Fibroblast of skin of left quadriceps (primary cell): ENCODE measurements at places on chromosomes 1 and 21.

DNA sequence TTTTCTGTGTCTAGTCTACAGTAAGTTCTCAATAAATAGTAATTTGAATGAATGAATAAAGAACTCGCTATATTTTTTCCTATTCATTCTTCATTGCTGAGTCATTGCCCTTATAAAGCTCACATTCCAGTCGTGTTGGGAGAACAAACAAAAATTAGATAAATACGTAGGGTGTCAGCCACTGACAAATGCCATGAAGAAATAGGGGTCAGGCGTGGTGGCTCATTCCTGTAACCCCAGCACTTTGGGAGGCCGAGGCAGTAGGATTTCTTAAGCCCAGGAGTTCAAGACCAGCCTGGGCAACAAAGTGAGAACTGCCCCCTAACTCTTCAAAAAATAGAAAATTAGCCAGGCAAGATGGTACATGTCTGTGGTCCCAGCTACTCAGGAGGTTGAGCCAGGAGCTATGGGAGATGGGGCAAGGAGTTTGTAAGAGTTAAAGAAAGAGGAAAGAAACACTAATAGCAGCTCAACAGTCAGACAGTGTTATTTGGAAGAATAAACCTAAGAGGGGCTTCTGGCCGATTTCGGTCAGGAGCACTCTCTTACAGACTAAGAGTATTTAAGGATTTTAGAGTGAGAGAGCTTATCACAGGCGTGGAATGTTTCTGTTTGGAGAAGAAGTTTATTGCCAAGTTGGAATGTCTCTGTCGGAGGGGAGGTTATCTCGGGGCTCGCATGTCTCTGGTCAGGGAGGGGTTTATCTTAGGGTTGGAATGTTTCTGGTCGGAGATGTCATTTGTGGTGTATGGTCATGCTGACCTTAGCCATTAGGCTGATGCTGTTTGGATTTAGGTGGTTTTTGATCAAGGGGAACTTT lies 1.8 kb upstream of the CHML start:
- no peak for DNase-seq

DNA sequence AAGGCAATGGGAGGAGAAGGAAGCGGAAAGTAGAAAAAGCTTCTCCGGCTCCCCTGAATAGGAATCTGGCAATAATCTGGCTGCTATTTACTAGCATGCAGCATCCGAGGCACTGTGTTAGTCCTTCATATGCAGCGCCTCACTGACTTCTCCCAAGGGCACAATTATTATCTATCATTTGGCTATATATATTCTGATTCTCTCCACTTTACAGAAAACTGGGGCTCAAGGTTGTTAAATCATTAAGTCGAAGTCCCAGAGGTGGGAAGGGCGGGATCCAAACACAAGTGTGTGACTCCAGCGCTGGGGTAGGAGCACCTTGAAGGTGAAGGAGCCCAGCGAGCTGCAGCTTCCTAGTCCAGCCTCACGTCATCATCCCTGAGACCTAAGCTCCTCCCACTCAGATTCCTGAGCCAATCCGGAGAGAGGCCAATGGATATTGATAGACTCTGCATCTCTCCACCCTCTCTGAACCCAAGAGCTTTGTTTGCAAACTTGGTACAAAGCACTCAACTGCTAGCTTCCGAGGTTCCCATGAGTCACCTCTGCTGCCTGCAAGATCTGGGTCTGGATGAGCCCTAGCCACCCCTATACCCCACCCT lies 16.6 kb upstream of the EYA3 start:
- DNase-seq: peak; percentile 22

DNA sequence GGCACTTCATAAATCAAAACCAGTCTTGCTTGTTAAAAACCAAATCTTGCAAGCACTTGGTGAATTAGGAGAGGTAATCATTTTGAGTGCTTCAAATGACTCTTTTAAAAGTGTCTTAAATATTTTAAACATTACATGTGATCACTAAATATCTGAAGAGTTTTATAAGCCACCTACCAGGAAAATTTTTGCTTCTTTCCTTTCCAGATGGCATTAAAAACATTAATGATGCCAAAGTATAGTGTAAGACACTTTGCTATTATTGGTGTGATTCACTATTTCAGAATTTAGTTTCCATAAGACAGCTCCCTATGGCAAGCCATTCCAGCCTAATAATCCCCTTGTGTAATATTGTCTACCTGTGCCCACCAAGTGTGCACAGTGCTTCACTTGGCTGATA lies 548.8 kb upstream of the ADAMTS5 start:
- DNase-seq: no peak

DNA sequence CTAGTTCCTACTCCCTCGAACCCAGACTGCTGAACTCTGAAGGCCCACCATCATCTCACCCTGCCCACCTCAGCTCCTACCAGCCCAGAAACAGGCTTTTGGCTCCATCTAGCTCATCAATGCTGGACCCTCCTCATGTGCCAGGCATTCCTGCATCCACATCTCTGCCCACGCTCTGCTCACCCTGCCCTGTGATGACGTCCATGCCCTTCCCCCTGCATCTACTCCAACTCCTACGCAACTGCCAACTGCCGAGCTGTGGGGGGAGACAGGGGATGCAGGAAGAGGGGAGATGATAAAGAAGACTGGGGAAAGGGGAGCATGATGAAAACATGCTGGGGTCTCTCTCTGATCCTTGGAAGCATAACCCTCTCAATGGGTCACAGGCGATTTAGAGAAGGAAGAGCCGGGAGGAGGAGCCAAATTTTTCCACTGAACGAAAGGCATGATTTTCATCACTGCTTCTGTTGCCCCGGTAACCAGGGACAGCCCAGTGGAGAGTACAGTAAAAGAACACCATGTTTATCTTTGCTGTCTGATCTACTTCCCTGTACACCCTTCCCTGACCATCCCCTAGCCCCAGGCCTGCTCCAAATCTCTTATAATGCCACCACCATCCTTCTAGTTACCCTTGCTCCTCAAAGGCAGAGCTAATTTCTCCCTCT lies 44.3 kb downstream of the CD34 start:
- DNase-seq: no peak

- no peak for DNase-seq
These were observed 25.5 kb downstream of the UTS2 start for GRCh38 chr1:7827126-7827955.

DNA sequence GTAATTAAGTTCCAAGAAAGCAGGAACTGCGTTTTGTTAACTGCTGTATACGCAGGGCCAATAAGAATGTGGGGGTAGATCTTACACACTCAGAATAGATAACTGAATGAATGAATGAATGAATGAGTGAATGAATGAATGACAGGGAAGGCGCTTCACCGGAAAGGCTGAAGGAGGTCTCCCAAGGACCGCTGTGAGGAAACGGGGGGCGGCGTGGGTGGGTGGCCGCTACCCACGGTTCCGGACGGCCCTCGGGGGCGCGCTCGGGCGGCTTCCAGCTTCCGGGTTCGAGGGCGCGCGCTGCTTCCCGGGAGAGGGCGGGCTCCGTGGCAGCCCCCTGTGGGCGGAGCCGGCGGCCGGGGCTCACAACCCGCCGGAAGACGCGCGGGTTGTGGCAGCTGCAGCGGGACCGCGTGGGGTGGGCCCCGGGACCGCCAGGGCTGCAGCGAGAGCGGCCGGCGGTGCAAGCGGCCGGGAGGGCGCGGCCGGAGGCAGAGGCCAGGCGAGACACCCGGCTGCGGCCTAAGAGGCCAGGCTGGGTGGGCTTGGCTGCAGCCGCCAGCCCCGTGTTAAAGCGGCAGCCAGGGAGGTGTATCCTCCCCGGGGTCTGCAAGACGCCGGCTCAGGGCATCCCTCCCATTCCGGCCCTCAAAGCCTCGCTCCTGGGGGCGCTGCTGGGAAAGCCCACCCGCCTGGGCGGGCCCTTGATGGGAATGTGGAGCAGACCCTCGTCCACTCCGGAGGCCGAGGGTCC lies at the start of gene ZFP69:
Gene ZFP69 (plus strand): TSS at position 367 of the 754 bp plus-strand sequence. CDS start 2,072 bp downstream, outside the sequence.
- peak; percentile 33 for DNase-seq

GRCh38 chr1:39047374-39048229 lies 21.5 kb downstream of the NDUFS5 start:
- peak; percentile 53 for DNase-seq

DNA sequence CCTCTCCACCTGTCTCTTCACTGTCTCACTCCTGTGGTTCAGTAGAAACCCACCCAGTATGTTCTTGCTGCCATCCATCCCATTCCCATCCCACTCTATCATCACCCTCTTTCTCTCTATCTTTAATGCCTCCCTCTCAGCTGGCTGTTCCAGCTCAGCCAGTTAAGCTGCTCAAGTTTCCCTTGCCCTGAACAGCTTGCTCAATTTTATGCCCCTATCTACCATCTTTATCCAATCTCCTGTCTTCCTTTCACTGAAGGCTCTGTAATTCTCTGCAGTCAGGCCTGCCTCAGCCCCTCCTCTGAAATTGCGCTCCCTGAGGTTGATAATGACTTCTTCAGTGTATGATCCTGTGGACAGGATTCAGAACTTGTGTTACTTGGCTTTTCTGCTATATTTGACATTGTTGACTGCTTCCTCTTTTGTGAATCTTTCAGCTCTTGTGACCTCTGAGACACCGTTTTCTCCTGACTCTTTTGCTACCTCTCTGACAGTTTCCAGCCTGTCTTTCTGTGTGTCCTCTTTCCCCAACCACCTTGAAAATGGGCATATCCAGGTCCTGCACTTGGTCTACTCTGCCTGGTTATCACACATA lies 13.9 kb upstream of the BCAR3 start:
- no peak for DNase-seq

GRCh38 chr1:43691871-43692815 lies 15.2 kb upstream of the ST3GAL3 start:
- no peak for DNase-seq

DNA sequence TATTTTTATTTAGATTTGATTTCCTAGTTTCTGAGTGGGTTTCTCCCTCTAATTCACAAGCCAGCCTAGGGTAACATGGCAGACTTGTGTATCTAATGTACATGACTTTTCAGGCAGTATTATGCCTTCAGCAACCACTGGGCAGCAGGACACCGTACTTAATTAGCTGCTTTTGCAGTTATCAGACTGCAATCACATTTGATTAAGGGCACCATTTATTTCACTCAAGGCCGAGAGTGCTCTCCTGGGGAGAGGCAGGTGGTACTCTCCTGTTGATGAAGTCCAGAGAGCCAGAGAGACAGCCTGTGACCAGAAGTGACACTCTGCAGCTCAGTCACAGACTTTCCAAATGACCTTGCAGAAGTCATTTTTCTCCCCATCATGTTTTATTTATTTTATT lies 18.7 kb downstream of the CYYR1 start:
- no peak for DNase-seq

DNA sequence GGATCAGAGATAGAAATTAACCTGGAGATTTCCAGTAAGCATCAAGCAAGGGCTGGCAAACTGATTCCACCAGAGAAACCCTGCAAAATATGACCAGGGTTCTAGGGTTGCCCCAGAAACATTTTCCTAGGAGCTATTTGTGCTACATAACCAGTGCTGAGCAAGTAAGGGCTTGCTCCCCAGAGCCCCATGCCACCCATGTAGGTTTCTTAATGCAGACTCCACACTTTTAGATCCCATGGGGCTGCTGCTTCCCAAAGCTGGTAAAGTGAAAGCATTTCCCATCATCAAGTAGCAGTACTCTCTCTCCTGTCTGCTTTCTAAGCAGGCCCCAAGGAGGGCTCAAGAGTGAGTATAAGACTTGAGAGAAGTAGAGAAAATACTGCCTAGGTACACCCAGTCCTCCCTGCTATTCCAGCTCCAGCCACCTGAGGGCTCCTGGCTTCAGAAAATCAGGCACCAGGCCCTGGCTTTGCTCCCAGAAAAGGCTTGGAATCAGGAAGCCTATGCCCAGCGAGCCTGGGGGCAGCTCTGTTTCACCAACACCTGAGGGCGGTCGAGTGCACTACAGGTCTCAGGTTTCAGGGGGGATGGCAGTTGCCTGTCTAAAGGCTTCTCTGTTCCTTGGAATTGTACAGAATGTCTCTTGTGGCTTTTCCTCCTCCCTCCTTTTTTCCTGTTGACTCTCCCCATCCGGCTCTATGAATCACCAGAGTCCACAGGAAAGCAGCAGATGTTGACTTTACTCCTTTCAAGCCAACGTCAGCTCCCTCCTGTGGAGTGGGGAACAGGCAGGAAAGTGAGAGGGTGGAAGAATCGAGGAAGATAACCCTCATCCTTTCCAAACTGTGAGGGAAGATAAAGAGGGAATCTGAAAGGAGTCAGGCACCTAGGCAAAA lies 6.2 kb upstream of the ANKRD35 start:
- DNase-seq: peak; percentile 99

GRCh38 chr1:240090014-240090413 lies 1.7 kb upstream of the FMN2 start:
- DNase-seq: no peak

- DNase-seq: no peak
These were observed 25.3 kb downstream of the PTP4A2 start for GRCh38 chr1:31912839-31913239.

DNA sequence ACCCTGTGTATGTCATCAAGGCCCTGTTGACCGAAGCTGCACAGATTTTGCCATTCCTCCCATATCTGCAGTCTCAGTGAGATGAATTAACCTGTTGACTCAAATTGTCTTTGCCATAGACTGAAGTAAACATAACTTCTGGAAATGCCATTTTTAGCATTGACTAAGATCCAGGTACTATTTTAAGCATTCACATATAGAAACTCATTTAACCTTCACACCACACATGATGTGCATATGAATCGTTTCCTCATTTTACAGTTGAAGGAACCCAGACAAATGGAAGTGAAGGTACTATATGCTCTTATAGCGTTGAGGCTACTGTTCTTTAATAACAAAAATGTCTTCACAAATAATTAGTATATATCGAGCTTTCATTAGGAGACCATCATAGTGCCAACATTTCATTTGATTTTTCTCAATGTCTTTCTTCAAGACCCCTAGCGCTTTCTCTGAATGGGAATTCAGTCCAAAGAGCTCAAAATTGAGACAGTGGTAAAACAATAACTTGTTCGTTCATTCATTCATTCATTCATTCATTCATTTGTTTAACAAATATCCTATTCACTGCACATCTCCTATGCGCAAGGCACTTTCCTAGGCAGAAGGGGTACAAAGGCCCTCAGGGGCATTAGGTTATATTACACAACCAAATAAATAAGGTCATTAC lies 444.7 kb downstream of the ADGRL2 start:
- no peak for DNase-seq

GRCh38 chr1:97143236-97143882 lies 421.8 kb downstream of the PTBP2 start:
- no peak for DNase-seq

DNA sequence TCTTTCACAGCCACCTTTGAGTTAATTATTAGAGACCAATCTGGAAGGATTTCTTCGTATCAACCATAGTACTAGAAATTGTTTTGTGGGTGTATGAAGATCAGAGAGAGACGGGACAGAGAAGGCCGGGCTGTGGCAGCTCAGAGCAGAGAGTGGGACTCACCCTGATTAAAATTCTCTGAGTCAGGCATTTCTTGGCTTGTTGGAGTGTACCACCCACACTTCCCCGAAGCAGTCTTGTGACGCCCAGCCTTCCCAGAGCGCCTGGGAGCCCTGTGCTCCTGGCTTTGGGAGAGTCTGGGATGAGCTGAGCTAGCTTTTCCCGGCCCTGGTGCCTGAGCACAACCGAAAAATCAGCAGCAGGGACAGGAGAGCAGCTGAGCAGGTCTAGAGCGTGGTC lies 19.4 kb downstream of the PLEKHM2 start:
- peak; percentile 64 for DNase-seq

- DNase-seq: no peak
These were observed 277.0 kb downstream of the DISC1 start for GRCh38 chr1:231903586-231904081.
